Stimulated activated CD4-positive, alpha-beta T cell treated with anti-CD3 and anti-CD28 coated beads, TNF-alpha, amount 100 ng/mL, for 24 hours (primary cell): ENCODE measurements at places on chromosomes 3 and 15.

DNA sequence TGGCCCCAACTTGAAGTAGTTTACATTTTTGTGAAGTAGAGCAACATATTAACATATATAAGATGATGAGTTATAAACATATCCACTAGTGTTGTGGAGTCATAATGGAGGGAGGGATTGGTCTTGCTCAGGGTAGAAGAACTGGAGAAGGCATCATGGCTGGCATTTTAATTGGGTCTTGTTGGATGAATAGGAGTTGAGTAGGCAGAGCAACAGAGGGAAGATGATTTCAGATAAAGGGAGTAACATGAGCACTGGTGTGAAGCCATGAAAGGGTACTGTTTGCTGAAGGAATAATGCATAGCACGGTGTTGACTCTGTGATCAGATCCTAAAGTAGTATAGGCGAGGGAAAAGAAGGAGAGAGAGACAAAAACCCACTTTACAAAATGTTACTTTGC lies 3.6 kb upstream of the RFX7 start:
- DNase-seq: no peak

DNA sequence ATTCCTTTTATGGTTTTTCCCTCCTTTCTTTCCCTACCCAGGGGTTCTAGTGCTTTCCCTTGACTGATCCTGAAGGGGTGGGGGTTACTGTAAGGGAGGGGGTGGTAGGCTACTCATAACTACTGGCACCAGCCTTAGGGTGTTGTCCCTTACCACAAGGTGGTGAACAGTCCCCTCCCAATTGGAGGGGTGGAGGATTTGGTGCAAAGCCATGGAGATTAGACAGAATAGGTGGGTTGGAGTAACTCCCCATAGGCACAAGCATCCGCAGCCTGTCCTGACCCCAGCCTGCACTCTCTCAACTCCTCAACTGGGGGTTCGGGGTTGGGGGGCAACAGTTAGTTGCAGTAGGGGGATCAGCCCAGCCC lies 2.6 kb upstream of the HYAL2 start:
- DNase-seq: no peak

GRCh38 chr3:72547183-72547582 lies 301.1 kb downstream of the SHQ1 start:
- no peak for DNase-seq

GRCh38 chr3:35679409-35680080 lies 40.2 kb downstream of the ARPP21 start:
- no peak for DNase-seq

GRCh38 chr15:96553931-96554330 lies 223.4 kb downstream of the NR2F2 start:
- DNase-seq: no peak

- no peak for DNase-seq
Observed at GRCh38 chr3:43995547-43996378, 245.9 kb upstream of the TOPAZ1 start.

DNA sequence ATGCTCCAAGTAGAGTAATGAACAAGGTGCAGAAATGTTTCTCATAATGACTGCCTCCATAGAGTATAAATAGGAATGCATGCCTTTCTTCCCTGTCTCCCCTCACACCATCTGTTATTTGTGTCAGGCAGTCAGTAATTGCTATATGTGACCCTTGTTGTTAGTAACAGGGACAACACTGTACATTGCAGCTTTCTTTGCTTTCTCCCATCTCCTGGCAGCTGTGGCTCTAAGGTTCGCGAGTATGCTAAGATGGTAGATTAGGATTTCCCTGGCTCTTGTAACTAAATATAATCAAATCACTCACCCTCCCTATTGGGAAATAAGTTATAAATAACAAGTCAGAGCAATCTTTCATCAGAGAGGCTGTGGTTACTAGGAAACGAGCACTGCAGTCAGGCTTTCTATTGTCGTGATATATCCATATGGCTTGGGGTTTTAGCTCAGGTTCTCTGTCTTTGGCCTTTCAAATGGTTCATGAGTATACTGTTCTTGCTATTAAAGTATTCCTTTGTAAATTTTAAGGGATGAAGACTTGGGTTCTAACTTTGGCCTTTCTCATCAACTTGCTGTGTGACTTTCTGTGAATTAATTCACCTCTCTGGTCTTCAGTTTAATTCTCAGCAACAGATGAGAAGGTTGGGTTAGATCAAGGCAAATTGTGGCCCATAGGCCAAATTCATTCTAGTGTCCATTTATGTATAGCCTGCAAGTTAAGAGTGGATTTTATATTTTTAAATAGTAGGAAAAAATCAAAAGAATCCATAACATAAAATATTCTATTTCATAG lies 8.1 kb upstream of the MINDY4B start:
- DNase-seq: no peak

DNA sequence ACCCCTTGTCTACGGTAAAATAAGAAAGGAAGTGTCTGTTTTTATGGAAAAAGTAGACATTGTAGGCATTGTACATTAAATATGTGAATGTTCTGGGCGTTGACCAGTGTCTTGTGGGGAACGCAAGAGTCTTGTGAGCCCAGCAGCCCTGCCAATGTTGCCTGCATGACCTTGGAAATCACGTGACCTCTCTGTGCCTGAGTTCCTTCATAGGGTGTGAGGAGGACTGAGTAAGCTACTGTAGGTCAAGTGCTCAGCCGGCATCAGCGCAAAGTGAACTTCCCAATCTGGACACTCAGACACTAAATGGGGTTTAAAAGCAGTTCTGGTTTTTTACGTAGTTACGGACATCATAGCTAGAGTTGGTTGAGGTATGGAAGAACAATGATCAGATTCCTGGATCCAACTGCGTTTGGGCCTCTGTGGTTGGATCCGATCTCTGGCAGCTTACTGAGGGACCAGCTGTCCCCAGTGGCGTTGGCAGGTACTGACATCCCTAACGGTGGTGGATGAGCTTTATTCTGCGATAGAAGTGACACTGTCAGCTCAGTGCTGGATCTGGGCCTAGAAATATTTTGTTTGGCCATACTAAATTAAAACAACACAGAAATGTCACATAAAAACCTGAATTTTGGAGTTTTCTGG lies 63.8 kb downstream of the SPSB4 start:
- DNase-seq: no peak

DNA sequence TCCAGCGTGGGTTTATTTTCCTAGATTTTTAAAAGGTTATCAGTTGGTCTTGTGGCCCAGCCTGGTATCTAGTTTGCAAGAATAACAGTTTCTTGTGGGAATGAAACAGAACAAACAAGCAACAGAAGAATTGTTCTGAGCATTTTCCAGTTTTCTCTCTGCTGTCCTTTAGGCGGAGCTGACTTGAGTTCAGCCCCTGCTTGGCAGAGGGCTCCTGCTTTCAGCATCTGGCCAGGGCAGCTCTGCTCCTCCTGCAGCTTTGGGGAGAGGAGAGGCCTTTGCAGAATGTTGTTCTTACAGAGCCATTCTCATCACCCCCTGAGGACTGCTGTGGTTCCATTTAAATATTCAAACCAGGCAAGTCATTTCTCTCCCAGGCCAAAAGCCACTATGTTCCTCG lies 117.7 kb downstream of the ALDH1A2 start:
- no peak for DNase-seq

GRCh38 chr15:73125219-73125618 lies 73.0 kb downstream of the NEO1 start:
- no peak for DNase-seq

DNA sequence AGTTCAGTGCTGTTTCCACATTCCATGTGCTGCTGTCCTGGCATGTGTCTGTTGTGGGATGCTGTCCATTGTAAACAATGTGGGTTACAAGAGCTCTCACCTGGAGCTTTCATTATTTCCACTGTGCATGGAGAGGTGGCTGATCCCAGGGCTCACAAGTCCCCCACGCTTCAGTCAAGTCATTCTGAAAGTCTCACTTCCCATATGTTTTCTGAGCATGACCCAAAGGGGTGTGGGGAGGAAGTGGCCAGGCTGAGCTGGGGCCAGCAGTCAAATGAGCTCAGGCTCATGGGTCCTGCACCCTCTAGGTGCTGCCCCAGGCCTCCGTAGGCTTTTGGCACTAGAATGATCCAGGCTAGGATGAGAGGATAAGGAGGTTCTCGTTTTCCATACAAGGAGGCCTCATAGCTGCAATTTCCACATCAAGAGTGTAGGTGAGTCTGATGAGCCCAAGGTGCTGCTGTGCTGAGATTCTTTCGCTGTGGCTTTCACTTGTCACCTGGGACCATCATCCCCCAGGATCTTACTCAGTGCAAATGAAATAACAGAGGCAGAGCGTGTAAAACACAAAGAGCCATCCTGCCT lies 22.0 kb downstream of the STARD5 start:
- peak; percentile 55 for DNase-seq

- no peak for DNase-seq
Observed at GRCh38 chr3:146134348-146135117, 26.5 kb downstream of the PLOD2 start.

- no peak for DNase-seq
Observed at GRCh38 chr3:26621906-26622620, 509 bp upstream of the LRRC3B start.

DNA sequence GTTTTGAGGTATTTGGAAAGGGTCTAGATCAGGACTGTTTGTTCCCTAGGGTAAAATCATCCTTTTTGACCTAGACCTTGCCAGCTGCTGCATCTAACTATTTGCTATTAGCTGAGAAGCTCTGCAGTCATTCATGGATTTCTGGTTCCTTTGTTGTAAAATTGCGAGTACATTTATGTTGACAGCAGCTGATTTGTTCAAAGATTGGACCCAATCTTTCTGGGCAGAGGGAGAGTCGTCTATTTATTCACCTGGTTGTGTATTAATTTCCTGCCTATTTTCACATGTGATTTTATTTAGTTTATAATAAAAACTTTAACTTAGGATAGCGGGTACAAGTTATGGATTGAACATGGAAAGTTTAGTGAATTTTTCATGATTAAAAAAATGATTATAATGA lies 236.3 kb downstream of the CNTN4 start:
- DNase-seq: no peak

DNA sequence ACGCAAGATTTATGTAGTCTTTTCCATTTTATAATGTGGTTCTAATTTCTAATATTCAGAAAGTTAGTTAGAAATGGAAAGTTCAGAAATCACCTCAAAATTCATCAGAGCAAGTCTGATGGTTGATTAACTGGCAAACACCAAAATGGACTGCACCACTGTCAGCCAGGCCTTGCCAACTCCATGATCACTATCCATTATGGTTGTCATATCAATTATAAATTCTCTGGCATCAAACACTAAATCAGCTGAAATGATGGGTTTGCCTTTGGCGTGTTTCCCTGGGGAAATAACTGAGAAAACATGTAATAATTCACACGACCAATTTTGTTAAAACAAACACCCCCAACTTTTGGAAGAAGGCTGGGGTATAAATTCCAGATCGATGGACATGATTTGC lies 219.4 kb downstream of the CDIN1 start:
- DNase-seq: no peak

DNA sequence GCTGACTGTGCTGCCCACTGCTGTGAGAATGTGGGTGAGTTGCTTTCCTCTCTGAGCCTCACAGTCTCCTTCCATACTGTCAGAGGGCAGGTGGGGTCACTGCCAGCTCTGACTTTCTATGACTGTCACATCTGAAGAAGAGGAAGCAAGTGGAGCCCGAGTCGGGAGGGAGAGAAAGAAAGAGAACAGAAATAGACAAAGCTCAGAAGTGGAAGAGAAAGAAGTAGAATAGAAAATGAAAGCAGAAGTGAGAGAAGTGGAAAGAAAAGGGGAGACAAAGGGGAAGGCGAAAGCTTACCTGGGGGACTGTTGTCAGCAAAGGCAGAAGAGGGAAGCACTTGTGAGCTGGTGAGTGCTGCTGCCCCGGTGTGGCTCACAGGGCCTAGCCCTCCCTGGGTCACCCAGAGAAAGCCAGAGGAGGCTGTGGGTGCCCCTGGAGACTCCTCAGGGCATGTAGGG lies 57.9 kb downstream of the EPHB1 start:
- DNase-seq: no peak

DNA sequence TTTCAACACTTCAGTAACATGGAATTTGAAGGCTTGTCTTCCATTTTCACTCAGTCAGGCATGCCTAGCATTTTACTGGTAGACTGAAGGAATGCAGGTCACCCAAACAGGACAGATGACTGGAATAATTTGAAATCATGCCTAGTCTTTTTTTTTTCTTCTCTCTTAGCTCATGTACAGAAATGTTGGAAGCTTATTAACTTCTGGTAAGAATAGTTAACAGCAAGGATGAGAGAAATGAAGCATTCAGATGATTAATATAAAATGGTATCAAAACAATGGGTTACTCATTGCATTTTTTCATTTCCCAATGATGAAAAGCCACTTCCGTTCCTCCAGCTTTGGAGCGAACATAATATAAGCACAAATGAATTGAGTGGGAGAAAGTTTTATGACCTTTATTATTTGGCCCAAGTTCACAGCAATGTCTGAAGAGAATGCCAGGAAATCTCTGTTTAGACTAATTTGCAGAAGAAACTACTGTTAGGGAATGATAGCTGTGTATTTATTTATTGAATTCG lies 431.6 kb upstream of the RASGRP1 start:
- DNase-seq: no peak

GRCh38 chr3:108511055-108511454 lies 659 bp upstream of the MYH15 start:
- DNase-seq: no peak

DNA sequence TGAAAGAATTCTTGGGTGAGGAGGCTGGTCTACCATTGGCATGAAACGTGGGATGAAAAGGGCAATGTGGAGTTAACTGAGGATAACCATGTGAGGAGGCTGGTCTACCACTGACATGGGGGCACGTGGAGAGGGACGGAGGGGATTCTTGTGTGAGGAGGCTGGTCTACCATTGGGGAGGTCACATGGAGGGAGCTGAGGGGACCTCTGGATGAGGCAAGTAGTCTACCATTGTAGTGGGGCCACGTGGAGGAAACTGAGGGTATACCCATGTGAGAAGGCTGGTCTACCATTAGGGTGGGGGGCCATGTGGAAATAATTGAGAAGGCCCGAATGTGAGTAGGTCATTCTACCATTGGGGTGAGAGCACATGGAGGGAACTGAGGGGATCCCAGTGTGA lies 154.1 kb downstream of the FBLN2 start:
- no peak for DNase-seq

DNA sequence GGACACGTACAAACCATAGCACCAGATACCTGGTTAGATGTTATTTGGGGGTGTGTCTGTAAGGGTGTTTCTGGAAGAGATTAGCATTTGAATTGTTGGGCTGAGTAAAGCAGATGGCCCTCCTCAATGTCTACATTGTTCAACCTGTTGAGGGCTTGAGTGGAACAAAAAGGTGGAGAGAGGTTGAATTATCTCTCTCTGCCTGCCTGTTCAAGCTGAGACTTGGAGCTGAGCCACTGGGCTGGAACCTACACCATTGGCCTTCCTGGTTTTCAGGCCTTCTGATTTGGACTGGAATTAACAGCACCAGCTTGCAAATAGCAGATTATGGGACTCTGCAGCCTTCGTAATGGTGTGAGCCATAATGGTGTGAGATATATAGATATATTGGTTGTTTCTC lies 71.3 kb upstream of the CORO2B start:
- no peak for DNase-seq

- DNase-seq: no peak
Observed at GRCh38 chr3:169822983-169823382, 10.3 kb upstream of the LRRC34 start.

DNA sequence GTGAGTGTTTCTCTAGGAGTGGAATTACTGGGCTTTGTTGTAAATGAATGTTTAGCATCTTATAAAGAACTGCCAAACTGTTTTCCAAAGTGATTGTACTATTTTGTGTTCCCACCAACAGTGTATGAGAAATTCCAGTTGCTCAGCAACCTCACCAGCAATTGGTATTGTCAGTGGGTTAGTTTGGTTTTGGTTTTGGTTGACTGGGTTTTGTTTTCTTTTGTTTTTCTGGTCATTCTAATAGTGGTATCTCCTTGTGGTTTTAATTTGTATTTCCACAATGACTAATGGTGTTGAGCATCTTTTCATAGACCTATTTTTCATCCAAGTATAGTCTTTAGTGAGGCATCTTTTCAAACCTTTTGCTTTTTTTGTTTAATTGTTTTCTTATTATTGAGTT lies 27.1 kb downstream of the FILIP1L start:
- DNase-seq: no peak
